GM23338 (cell line): ENCODE measurements at places on chromosomes 6 and 20.
A peak's percentile ranks its signal among the peaks of the same experiment; 100 is the strongest.

DNA sequence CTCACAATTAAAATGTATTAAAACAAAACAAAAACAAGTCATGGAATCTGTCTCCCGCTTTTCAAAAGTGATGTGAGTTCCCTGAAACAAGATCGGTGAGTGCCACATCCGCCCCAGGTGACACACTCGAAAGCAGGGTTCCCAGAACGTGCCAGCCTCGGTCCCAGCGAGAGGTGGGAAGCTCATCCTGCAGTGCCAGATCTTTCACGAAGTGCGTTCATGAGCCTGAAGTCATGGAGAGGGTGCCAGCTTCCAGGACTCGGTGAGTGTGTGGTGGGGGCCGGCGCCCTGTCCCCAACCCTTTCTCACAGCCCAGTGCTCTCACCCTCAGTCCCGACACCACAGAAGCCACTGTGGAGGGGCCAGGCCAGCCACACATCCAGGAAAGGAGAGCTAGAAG, 127.4 kb downstream of the WDR27 start:
- DNase-seq: no peak

DNA sequence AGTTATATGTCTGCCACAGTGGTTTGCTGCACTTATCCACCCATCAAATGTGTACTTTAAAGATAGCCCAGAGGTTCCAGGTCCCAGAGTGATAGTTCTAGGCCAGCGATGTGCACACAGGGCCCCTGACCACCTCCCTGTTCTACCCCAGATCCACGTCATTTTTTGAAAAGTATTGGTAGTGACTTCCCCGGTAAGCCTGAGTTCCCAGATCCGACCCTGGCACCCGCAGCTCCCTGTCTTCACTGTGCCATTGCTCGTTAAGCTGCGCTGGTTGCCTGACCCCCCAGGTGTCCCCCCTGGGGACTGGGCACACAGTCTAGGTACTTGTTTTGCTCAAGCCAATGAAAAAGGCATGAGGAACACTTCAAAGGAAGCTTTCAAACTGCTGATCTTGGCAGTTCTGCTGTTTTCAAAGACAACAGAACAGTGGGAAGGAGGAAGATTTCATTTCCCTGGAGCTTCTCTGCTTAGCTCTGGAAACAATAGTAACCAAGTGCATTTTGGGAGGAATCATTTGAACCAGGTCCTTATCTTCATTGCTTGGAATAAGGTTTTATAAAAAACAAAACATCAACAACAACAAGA, 116.3 kb upstream of the TAB2 start:
- DNase-seq: no peak

GRCh38 chr6:43718387-43719105, 31.0 kb upstream of the MRPS18A start:
- no peak for DNase-seq

DNA sequence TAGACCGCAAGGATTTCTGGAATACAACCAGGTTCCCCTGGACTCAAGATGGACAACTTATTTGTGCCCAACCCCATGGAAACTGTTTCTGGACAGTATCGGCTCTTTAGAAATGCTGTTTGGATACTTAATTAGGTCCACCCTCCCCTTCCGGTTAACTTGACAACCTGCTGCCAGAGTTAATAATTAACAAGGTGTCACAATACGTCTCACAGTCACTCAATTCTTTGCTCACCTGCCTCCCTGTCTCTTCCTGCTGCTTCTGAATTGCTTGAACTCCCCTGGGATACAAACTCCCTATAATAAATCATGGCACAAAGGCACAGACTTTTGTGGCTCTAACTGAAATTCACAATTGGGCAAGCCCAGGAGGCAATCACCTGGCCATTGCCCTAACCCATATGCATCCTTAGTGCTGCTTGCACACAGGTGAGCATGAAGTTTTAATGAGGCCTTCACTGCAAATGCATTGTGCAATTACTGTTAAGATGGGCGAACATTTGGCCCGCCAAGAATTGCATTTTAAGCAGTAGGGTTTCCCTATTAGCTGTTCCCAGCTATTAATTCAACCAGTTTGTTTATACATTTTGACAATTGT, 504.4 kb upstream of the NOX3 start:
- DNase-seq: no peak

DNA sequence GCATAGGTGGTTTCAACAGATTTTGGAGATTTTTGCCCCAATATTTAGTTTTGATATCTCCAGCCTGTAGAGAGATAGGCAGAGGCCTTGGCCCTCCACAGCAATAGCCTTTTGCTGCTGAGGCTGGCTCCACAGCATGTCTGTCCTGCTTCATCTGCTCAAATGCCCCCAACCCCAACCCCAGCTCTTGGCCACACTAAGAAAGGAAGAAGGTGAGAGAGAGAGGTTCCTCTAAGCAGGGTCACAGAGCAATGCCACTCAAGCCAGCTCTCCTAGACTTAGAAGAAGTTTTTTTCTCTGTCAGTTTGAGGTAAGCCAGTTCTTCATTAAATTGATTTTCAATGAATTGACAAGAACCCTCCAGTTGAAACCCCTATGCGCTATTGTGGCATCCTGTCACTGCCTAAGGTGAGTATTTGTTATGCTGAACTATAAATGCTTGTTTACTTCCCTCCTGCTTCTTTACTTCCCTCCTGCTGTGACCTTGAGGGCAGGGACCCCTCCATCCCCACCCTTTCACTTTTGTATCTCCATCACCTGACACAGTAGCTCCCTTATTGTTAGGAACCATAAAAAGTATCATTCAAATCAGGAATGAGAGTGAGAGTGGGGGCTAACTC, 366.2 kb upstream of the CNR1 start:
- peak; percentile 7 for DNase-seq

GRCh38 chr20:9021699-9022098, 47.2 kb upstream of the PLCB4 start:
- DNase-seq: peak; percentile 57

DNA sequence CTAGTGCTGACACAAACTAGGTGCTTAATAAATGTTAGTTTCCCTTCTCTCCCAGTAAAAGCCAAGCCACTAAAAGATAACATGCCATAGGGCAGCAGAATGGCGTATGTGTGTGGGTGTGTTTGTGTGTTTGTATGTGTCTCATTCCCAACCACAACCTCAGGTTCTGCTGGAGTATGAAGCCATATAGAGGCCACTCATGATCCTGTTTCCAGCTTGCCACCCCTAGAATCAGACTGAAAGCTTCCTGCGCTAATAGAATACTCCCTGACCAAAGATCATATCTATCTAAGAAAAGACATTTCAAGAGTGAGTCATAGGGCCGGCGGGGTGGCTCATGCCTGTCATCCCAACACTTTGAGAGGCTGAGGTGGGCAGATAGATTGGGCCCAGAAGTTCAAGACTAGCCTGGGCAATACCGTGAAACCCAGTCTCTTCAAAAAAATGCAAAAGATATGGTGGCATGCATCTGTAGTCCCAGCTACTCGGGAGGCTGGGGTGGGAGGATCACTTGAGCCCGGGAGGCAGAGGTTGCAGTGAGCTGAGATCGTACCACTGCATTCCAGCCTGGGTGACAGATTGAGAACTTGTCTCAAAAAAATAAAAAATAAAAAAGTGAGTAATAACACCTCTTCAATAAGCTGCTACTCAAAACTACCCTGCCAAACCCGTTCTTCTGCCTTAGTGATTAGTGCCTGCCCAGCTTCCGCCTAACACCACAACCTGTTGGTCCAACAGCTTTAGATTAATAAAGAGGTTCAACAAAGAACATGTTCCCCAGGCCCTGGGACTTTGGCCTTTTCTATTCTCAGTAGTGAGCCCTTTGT, 11.8 kb upstream of the SNRPC start:
- DNase-seq: no peak

DNA sequence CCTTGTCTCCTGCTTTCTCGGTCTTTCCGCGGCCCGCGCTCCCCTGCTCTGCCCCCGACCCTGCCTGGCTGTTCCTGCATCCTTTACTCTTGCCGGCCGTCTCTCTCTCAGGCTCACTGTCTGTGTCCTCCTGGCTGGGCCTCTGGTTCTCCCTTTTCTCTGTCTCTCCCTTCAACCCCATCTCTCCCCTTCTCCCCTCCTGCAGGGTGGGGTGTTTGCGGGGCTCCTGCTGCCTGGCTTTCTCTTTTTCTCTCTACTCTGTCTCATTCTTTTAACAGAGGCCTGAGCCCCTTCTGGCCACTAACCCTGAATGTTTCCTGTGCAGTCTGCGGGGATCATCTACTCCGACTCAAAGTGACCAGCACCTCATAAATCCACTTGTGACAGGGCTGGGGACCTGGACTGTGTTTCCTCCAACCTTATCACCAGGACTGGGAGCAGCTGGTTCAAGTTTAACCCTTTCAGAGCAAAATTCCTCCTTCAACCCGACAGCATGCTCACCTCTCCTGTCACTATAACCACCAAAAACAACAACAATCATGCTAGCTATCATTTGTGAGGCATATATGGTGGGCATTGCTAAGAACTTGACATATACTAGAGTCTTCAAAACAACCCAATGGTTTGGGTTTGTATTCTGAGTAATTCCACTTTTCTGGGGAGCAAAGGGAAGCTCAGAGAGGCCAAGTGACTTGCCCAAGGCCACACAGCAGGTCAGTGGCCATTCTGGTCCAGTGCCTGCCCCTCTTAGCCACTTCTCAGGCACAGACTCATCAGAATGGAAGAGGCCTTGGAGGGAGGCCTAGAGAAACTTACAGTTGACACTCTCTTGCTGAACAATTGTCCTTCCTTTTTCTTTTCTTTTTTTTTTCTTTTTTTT, 811 bp upstream of the RSPO4 start:
- no peak for DNase-seq

GRCh38 chr20:58645412-58645968, 5.6 kb upstream of the STX16 start:
- DNase-seq: no peak
